Stomach (tissue), 19 donors: ENCODE measurements at places on chromosomes 5 and 9. TPM values are rescaled to one million over a fixed set of nuclear protein-coding genes. Genes with fewer than 3 reads are reported as not detected.

Gene NIM1K
- total RNA-seq: 0.43 TPM

Gene CCDC152
- 3.2 TPM for total RNA-seq

DNA sequence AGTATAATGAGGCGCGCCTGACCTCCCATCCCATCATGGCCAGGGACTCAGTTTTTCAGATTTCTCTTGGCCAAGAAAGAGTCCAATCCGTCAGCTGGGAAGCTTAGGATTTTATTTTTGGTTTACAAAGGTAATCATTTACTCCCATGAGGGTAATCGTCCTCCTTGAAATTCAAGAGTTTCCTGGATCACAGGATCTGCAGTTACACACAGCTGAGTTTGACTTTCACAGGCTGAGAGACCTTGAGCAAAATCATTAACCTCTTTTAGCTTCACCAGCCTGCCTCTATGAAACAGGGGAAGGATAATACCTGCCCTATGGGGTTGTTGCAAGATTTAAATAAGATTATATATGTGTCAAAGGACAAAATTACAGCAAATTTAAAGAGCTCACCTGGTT lies 15.4 kb upstream of the AK3 start:
- DNase-seq: no peak
- H3K27me3 ChIP-seq: no peaks in the 10 kb centered on the region
- no peak overlapping the region for H3K27ac ChIP-seq
- H3K36me3 ChIP-seq: no peaks in the 10 kb centered on the region
- peaks cover 4% of the 10 kb centered on the region for H3K4me1 ChIP-seq

GRCh38 chr5:11531811-11532555 lies 372.3 kb downstream of the CTNND2 start:
- no peak overlapping the region for H3K4me3 ChIP-seq
- DNase-seq: peak; percentile 8
- no peaks in the 10 kb centered on the region for H3K36me3 ChIP-seq
- no peaks in the 10 kb centered on the region for H3K4me1 ChIP-seq
- no peak overlapping the region for H3K27ac ChIP-seq

DNA sequence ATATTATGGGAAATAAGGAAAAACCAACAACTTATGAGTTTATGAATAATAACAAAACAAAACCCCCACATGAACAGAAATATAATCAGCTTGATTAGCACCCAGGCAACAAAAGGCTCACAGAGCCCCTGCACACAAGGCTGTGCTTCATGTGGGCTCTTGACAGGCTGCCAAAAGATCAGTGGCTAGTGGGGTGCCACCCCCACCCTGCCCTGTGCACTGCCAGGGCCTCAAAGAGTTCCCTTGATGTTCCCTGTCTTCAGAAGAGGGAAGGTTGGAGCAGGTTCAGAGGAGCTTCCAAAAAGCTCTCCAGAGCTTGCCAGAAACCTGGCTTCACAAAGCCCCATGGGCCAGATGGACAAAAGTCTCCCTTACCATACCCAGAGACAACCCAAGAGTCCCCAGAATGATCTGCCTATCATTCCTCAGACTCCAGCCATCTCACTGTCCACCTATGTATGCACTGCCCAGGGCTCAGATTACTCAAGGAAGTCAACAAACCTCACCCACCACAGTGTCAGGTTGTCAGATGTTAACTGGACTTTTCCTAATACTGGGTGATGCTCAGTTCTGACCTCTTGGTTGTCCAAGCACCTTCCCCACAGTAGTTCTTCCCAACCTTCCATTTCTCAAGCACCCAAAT lies 87.5 kb downstream of the SIL1 start:
- no peaks in the 10 kb centered on the region for H3K36me3 ChIP-seq
- H3K4me1 ChIP-seq: peaks cover 21% of the 10 kb centered on the region
- H3K27ac ChIP-seq: no peak overlapping the region
- H3K27me3 ChIP-seq: no peaks in the 10 kb centered on the region
